ENCODE measurements at places on chromosomes 7 and 10.

DNA sequence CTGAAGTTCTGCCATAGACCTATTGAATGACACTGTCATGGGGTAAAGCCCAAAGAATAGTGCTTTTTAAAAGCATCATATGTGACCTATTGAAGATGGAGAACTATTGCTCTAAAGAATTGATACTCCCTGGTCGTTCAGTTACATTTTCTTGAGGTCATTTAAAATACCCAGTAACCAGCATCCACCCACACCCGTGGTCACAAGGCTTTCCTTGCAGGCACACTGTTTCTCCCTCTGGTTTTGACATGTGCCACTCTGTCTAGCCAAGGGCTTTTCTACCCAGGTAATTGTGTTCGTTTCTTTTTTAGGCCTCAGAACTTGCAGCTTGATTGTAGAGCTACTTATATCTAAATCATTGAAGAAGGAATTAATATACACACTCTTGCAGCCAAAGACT, 68.3 kb upstream of the LYZL2 start:
- DNase-seq: no peak

GRCh38 chr7:69435711-69436110, 162.6 kb upstream of the AUTS2 start:
- no peak for DNase-seq

DNA sequence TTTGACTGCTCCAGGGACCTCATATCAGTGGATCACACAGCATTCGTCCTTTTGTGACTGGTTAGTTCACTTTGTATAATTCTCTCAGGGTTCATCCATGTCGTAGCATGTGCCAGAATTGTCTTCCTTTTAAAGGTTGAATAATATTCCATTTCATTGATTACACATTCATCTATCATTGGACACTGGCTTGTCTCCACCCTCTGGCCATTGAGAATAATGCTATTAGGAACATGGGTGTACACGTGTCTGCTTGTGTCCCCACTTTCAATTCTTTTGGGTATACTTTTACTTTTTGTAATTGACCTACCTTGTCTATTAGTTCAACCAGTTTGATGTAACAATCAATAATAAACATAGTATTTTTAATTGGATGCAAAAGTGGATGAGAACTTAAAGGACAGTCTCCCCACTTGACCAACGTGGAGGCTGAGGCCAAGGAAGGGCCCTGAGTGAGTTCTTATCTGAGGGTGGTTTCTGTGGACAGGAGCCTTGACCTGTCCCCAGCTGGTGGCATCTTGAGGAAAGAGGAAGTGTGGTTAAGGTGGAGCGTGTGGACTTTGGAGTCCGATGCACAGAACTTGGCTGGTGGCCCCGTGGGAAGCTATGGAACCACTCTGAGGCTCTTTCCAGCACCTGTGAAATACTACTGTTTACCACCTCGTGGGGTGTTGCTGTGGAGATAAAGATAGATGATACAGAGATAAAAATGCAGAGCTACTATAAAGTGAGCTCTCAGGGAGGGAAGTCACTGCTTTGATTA, 16.6 kb downstream of the WDFY4 start:
- DNase-seq: no peak

GRCh38 chr7:104767113-104767512, 246.9 kb upstream of the KMT2E start:
- no peak for DNase-seq

DNA sequence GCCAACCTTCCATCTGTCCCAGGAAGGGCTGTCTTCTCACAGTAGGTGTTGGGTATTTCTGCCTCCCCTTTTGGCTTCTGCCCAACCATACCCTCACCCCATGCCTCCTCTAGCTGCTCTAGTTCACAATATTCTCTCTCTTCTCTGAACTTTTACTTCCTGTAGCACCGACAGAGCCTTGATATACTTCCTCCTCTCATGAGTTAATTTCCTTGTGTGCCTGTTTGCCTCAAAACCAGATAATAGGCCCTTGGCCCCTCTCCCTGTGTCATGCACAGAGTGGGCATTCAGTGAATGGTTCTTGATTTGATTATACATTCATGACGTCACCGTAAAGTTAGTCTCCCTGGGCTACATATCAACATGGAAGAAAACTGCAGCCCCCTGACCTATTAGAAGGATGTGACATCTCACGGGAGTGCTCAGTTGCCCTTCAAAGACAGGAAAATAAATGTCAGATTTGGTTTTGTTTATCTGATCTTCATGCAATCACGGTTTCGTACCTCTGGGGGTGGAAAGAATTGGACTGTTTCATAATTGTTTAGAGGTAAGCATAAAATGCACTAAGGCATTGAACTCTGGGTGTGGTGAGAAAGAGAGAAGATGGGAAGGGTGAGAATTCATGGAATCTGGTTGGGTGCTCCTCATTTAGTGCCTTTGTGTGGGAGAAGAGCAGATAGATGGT, 127.7 kb downstream of the ITIH5 start:
- DNase-seq: no peak

DNA sequence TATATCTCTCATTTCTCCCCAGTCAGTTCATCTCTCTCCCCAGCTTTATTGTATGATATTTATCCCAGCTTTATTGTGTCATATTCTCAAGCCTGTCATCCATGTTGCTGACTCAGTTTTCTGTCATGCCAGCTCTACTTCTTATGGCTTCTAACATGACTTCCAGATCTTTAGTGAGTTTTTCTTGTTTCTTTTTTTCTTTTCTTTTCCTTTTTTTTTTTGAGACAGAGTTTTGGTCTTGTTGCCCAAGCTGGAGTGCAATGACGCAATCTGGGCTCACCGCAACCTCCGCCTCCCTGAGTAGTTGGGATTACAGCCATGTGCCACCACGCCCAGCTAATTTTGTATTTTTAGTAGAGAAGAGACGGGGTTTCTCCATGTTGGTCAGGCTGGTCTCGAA, 28.7 kb upstream of the CALU start:
- no peak for DNase-seq

DNA sequence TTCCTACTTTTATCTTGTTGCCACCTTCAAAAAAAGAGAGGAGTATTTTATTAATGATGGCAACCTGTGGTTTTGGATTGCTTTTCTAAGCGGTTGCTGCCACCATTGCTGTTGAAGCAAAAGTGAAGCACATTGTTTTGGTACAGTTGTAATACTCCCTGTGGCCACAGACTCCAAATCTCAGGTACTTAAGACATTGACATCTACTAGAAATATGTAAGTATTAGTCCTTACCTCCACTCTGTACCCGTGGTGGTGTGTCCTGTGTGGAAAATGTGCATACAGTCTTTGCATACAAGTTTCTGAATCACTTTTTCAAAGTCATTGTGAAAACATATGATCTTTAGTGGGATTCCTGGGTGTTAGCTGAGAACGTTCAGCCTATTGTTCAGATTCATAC, 85.7 kb downstream of the ANLN start:
- no peak for DNase-seq

GRCh38 chr10:86538547-86538946, 17.0 kb upstream of the WAPL start:
- DNase-seq: no peak

DNA sequence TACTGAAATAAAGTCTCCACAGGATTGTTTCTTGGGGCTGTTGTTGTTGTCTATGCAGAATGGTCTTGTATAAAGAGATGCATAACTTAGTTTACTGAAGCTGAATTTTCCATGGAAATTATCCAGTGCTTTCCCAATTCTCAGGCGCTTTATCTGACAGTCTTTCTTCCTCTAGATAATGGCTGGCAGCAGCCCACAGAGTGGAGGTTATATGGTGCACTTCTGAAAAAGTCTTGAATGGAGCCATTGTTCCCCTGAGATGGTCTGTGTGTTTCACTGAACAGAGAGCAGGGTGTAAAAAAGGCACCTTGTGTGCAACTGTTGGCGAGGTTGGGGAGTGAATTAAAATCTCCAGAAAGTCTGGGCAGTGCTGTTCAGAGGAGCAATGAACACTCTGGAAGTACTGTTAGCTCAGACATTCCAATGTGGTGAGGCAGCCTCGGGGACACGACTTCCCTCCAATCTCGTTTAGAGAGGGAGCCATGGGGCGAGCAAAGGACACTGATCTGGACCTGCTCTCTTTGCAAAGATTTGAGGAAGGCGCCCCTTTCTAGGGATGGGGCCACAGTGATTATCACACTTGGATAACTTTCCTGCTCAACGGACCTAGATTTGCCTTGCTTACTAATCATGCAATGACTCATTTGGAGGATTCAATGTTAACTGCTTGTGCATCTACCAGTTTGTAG, 2.0 kb upstream of the PLCE1 start:
- no peak for DNase-seq

GRCh38 chr10:52599551-52600200, 172.9 kb downstream of the MBL2 start:
- DNase-seq: no peak

- no peak for DNase-seq
Observed at GRCh38 chr10:80465839-80466590, 11.9 kb downstream of the TSPAN14 start.
